ENCODE measurements at places on chromosomes 11 and 22.

DNA sequence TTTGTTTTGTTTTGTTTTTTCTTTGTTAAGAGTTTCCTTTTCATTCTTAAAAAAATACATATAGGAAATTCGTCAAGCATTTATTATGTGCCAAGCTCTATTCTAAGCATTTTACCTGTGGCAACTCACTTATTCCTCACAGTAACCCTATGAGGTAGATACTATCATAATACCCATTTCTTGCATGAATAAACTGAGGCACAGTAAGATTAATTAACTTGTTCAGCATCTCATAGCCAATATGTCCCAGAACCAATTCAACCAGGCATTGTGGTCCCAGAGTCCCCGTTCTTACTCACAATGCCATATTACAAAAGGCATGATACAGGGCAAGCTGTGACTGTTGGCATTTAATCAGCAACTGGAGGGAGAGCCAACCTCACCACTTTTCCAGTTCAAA lies 83.7 kb downstream of the RAB30 start:
- no peak for DNase-seq

GRCh38 chr22:19718456-19719049 lies 4.2 kb downstream of the SEPTIN5 start:
- no peak for DNase-seq

- peak; percentile 80 for DNase-seq
Measured at GRCh38 chr11:75100314-75100713, 3.6 kb upstream of the OR2AT4 start.

GRCh38 chr22:20146777-20147176 lies 4.1 kb downstream of the CCDC188 start:
- no peak for DNase-seq

DNA sequence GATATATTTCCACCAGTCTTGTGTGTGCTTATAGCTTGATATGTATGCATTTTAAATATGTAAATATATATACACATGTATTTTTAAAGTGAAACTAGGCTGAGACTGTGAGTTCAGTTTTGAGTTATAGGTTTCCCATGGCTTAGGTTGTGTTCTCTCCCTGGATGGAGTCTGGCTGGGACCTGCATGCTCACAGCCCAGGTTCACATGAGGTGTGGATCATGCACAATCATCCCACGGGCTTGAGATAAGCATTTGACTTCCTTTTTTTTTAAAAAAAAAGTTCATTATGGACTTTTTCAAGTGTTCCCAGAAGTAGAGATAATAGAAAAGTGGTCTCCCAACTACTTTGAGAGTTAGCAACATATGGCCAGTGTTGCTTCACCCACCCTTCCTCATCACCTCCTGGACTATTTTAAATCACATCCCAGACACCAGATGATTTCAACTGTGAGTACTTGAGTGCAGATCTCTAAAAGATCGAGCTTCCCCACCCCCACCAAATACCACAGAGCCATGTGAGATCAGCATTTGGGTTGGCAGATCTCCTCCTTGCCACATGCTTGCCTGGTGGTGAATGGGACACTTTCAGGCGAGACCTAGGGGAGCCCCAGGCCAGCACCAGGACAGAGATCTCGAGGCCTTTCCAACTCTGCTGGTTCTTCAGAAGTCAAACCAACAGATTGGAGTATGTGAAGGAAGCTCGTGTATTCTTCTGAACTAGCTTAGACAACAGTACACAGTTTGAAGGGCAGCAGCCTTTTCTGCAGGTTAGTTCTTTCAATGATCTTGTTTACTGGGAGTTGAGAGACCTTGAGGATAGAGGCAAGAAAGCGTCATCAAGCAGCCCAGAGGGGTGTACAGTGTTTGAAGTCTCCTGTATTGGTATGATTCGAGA lies 15.9 kb downstream of the MED15 start:
- peak; percentile 38 for DNase-seq

- no peak for DNase-seq
Measured at GRCh38 chr22:48636746-48637145, 1190.9 kb downstream of the BRD1 start.

GRCh38 chr22:26718905-26719304 lies 61.5 kb downstream of the MIAT start:
- DNase-seq = no peak

DNA sequence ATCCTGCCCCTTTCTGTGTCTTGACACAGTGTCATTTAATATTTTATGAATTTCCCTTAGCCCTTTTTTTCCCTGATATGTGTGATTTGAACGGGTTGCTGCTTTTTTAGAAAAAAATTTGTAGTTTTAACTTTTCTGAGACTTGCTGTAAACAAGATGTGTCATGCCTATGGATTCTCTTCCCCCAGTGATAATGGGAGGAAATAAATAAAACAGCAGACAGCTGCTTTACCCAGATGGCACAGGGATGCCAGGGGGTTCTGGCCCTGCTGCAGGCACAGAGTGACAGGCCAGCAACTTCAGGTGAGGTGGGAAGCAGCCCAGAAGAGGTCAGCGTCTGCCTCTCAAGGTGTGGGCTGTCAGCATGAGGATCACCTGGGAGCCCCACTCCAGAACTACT lies 266.9 kb downstream of the KIRREL3 start:
- DNase-seq = no peak

- no peak for DNase-seq
Measured at GRCh38 chr11:73359341-73359740, 16.9 kb upstream of the RELT start.

DNA sequence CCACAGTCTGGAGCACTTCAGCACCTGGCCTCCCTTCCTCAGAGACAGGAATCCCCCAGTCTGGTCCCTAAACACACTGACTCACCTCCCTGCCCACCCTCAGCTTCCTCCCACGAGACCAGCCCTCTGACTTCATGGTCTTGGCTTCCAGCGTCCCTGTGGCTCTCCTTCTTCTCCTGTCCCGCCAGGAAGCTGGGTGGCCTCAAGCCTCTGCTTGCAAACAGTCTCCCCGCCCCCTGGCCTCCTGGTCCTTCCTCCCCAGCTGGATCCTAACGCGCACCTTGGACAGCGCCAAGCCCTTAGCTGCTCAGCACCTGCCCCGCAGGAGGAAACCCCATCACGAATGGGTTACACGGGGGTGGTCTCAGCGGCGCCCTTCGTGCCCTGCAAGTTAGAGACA lies 4.5 kb downstream of the NCF4 start:
- no peak for DNase-seq

DNA sequence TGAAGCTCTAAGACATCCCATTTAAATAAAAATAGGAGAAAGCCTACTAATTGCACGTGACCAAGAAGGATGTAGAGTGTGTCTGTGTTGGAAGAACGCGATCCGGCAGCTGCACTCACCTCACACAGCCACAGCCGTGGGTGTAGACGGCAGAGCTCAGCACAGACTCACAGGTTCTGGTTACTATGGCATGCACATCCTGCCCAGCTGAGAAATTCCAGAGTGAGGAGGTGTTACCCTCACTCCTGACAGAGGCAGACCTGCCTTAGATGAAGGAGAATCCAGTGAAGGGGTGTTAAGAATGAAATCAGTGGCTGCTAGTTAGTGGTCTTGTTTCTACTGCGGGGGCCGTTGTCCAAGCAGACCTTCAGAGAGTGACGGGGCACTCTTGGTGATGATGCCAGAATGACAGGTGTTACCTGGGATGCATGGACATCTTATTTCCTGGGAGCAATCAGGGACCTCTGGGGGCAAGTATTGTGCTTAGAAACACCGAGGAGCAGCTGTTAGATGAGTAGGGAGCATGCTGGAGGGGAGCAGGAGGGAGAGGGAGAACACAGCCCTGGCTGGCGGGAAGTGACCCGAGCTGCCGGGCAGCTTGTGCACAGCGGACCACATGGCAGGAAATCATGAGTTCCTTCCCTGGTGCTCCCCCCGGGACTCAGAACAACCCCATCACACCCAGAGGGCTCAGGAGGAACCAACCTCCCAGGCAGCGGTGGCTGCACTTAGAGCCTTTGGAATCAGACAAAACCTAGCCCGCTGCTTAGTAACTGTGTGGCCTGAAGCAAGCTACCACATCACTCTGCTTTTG lies 12.3 kb downstream of the KCNJ5 start:
- DNase-seq = no peak

All from activated naive CD4-positive, alpha-beta T cell treated with anti-CD3 and anti-CD28 coated beads for 36 hours (primary cell).